GM23248 (cell line): ENCODE measurements at places on chromosomes 7 and 10.

- DNase-seq: no peak
Observed at GRCh38 chr7:20133803-20134202, 83.4 kb downstream of the MACC1 start.

DNA sequence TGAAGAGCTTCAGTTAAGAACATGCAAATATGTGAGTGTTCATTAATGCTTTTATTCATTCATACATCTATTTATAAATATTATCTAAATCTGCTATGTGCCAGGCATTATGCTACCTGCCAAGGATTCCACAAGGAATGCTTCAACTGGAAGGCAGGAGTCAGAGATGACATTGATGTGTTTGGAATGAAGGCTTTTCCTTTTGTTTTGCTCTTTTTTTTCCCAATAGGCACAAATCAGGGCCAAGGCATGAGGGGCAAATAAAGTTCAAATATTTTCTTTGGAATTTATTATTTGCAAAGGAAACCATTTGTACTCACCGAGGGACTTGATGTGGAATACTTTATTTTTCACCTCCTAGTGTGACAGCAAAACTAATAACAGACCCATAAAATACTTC is 530.3 kb downstream of the ARL4A start:
- DNase-seq: no peak

- DNase-seq: peak; percentile 64
Observed at GRCh38 chr7:38222481-38223096, 44.5 kb downstream of the STARD3NL start.

GRCh38 chr10:110655320-110655719 is 11.2 kb downstream of the RBM20 start:
- no peak for DNase-seq

- DNase-seq: peak; percentile 10
Observed at GRCh38 chr7:39313974-39314373, 252.2 kb upstream of the YAE1 start.

DNA sequence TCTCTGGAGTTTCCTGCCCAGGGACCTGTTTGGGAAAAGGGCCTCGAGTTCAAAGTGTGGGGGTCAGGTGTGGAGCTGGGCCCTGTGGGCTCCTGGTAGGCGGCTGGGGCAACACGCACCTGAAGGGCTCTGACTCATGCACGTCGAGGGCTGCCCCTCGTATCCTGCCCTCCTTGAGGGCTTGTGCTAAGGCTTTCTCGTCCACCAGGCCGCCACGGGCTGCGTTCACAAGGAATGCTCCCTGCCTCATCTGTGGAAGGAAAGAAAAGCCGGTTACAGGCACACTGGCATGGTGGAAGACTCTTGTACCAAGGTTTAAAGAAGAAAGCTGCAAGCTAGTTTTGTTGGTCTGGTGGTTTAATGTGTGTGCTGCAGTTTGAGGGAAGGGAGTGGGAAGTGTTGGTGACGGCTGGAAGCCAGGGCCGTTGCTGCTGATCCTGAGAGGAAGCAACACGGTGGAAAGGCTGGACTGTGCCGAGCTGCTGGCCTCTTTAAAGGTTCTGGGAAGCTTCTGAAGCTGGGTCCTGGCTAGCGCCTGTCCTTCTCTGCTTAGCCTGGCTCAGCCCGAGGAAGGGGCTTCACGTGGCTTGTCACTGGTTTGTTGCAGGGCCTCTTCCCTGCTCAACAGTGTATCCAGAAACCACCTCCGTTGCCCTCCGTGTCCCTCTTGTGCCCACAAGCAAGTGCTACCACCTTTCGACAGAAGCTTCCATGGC is 52.0 kb downstream of the ZRANB1 start:
- no peak for DNase-seq

- peak; percentile 87 for DNase-seq
Observed at GRCh38 chr10:124741281-124741921, 2.8 kb downstream of the FAM53B start.
